ENCODE measurements at places on chromosomes 2 and 18. TPM values are rescaled to one million over a fixed set of nuclear protein-coding genes. Genes with fewer than 3 reads are reported as not detected.

RSAD2 gene
- 5.3 TPM for polyA plus RNA-seq

TSPYL6 gene
- 0.13 TPM for polyA plus RNA-seq

RIT2 gene
- polyA plus RNA-seq: 0.13 TPM

APCDD1 gene
- 74.6 TPM for polyA plus RNA-seq

WNT10A gene
- polyA plus RNA-seq: 0.45 TPM

ADRA2B gene
- polyA plus RNA-seq: 4.4 TPM

RAX gene
- polyA plus RNA-seq: not detected

NOL4 gene
- 2.8 TPM for polyA plus RNA-seq

UPP2 gene
- polyA plus RNA-seq: 11.2 TPM

PLCD4 gene
- polyA plus RNA-seq: 11.9 TPM

EMILIN1 gene
- 57.7 TPM for polyA plus RNA-seq

KDM3A gene
- polyA plus RNA-seq: 70.1 TPM

POTEJ gene
- polyA plus RNA-seq: not detected

MARCHF4 gene
- polyA plus RNA-seq: 0.08 TPM

G6PC2 gene
- polyA plus RNA-seq: 0.08 TPM

ZNF532 gene
- 112 TPM for polyA plus RNA-seq

DNA sequence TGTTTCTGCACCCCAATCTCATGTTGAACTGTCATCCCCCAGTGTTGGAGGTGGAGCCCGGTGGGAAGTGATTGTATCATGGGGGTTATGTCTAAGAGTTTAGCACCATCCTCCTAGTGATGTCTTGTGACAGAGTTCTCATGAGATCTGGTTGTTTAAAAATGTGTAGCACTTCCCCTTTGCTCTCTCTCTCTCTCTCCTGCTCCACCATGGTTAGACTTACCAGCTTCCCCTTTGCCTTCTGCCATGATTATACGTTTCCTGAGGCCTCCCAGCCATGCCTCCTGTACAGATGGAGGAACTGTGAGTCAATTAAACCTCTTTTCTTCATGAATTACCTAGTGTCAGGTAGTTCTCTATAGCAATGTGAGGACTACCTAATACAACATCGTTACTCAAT lies 396.9 kb upstream of the LRATD1 start:
- no peak for DNase-seq

DNA sequence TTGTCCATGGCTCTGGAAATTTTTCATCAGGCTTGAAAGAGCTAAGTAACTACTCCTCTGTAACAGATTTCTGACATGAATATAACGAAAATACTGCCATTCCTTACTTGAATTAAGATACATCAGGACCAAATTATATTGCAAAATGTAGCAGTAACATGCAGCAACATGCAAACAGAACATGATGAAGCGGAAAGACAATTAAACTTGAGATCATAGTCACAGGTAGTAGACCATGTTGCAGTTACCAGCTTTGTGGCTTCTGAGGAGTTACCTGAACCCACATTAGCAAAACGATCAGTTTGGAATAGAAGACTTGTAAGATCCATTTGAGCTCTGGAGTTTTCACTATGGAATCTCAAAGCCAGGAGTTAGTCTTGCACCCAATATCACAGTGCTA lies 76.2 kb downstream of the MREG start:
- DNase-seq: no peak

DNA sequence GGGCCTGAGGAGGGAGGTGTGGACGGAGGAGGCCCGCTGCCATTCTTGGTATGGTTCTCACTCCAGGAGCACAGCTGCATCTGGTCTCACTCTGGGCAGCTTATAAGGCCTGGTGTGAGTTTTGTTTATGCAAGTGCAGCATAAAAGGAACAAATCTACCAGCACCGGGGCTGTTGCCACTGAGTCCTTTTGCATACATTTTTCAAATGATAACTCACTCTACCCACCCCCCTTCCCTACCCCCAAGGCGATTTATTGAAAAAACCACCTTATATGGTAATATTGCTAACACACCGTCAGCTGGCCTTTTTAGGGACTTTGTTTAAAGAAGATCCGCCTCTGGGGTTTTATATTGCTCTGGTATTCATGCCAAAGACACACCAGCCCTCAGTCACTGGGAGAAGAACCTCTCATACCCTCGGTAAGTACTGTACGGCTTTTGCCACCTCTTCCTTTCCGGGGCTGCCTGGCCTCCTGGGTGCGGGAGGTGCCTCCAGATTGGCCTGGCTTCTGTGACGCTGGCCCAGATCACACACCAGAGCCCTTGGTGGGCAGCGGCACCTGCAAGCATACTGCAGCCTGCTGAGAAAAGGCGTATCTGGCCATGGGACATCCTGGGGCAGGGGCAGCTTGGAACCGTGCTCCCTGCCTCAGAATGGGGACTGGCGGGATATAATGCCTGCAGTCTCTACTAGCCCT lies at the start of gene ACTG2:
ACTG2 (plus strand) TSS at position 378 of the 699 bp plus-strand sequence. CDS start 8,304 bp downstream, outside the sequence.
- no peak for DNase-seq

- DNase-seq: peak; percentile 95
Observed at GRCh38 chr2:20822535-20823490, at the start of gene LDAH. Gene LDAH, minus strand, starts transcription at chr2:20823101. Its CDS starts 21,638 bp downstream, at chr2:20801463.

DNA sequence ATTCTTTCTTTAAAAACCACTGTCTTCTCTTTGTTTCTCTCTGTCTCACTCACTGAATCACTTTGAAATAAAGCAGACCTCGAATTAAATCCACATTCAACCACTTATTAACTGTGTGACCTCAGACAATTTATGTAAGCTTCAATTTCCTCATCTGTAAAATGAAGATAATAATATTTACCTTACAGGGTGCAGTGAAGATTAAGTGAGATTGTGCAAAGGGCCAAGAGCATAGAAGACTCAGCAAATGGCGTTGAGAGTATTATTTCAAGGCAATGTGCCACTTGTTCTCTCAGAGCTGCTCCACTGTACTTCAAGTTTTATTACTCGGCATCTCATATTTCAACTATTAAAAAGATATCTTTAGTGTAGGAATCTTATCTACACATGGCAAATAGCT lies 454.2 kb upstream of the HNRNPA3 start:
- DNase-seq: no peak

DNA sequence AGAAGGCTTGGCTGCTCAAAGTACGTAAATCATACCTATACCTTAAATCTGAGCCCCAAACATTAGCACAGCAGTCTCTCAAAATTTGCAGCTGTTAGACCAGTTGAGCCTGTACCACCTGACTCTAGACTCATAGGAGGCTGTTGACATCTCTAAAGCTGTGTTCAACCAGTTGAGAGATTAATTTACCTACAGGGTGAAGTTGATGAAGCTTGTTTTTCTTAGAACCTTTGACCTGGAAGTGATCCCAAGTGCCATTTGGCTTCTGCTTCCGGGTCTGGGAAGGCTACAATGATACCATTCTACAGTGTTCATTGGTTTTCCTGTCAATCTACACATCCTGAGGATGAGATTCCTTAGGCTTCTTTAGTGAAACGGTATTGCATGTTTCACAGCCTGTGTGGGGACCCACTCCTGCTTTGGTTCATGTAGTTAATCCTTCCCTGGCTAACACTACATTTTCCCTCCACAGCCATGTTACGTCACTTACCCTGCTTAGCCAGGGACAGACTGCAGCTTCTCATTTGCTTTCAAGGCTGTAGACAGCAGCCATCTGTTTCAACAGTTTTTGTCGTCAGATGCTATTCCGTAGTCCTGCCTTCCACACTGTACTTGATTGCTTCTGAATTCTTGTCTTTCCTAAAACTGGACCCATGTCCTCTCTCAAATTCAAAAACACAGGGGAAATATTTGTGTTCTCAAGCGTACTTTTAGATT lies 4.7 kb upstream of the IL1RL2 start:
- DNase-seq: no peak

GRCh38 chr2:200744201-200744602 lies 67.5 kb upstream of the BZW1 start:
- DNase-seq: no peak

DNA sequence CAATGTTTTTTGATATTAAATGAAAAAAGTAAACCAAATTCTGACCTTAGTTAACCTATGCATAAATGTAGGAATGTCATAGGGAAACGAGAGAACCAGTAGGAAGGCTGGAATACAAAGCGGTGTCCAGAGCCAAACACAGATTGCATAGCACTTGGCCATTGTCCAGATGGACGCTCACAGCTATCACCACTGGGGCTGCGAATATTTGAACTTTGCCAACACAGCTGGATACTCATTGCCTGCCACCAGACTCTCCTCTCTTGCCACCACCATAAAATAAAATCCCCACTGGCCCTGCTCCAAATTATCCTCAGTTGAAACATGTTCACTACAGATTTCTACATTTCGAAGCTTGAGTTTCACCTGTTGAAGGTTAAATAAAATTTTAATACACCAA lies 159.3 kb upstream of the GULP1 start:
- DNase-seq: no peak

GRCh38 chr2:20034218-20034617 lies 17.2 kb downstream of the LAPTM4A start:
- DNase-seq: no peak

- DNase-seq: no peak
Observed at GRCh38 chr2:54519841-54520459, 63.8 kb downstream of the SPTBN1 start.

DNA sequence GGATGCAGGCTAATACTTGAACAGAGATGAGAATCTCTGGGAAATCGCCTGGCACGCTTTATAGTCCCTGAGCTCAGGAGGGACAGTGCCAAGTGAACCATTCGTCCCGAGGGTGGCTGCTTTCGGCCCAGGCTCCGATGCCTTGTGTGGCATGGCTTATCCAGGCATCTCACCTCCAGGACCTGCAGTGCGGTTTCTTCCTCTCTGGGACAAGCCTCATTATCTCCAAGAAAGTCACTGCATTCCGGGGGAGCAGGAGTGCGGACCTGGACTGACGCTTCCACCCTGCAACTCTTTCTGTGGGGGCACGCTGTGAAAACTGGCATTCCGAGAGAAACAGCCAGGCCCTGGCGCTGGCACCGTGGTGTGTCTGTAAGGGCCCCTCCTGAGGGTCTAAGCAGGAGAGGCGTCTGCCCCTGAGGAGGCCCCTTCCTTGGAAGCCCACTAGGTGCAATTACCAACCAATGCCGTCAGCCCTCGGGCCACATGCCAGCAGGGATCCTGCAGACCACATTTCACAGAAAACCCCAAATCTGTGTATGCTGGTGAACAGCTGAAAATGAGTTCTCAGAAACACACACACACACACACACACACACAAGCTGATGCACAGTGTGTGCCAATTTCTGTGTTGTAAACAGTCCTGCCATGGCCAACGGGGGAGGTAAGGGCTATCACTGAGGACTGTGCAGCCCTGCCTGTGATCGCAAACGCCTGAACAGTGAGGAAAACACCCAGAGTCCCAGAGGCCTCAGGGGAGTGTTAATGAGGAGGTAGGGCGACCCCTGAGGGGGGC lies 351.9 kb upstream of the SALL3 start:
- DNase-seq: no peak

- DNase-seq: no peak
Observed at GRCh38 chr18:3254725-3255124, 7.1 kb downstream of the MYL12A start.

GRCh38 chr2:211329421-211329820 lies 773.0 kb downstream of the CPS1 start:
- DNase-seq: no peak

GRCh38 chr2:190466819-190467446 lies 58.8 kb downstream of the MFSD6 start:
- no peak for DNase-seq

- no peak for DNase-seq
Observed at GRCh38 chr2:219404954-219405353, 13.2 kb upstream of the DES start.

DNA sequence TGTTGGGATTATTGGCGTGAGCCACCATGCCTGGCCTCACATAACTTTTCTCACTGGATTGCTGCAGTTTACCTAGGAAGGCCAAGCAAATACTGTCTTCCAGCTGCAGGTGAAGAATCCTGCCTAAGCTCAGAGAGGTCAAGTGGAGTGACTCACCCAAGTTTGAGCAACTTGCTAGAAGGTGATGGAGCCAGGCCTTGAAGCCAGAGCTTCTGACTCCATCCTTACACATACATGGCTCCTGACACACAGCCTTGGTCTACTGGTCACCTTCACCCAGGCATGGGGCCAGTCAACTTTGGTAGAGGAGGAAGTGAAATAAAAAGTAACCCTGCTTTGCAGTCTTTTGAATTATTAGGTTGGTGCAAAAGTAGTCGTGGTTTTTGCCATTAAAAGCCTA lies 93.5 kb downstream of the VWA3B start:
- DNase-seq: no peak

GRCh38 chr18:48673853-48674721 lies 135.3 kb downstream of the CTIF start:
- no peak for DNase-seq

DNA sequence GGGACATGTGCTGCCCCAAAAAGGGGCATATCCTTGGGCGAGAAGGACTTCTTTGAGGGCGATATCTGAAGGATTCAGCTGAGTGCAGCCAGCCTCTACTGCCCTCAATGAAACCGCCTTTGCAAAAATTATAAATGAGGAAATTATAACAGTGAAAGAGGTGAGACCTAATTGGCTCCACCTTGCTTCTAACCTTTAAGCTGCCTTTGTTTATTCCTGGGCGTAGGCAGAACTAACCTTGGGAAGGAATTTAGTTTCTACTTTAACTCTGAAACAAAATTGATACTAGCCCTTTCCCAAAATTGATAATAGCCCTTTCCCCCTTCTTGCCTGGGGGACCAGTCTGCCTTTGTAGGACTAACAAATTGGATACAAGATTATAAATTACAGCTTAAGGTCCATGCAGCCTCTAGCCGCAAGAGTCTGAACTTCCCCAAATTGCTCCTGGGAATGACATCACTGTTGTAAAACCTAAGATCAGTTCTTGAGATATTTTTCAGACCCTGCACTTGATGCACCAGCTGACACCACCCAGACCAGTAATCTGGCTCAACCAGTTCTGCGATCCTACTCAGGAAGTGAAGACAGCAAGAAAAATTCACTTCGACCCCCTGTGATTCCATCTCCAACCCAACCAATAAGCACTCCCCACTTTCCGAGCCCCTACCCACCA lies 36.0 kb upstream of the ASAP2 start:
- DNase-seq: no peak

DNA sequence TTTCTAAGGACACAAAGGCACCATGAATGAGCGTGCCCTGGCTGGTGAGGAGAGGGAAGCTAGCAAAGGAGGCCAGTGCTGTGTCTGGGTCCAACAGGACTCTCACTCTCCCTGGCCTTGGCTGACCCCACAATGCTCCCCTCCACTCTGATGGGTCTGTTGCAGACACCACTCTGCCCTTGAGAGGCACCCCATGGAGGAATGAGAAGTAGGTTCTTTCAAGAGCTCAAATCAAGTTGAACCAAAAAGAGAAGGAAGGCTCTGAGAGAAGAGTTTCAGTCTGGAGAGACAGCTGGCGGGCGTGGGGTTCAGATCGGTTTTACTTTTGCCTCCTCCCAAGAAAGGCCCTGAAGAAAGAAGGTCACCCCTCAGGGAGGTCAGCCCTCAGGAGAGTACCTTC lies 18.4 kb downstream of the TMEM247 start:
- no peak for DNase-seq

DNA sequence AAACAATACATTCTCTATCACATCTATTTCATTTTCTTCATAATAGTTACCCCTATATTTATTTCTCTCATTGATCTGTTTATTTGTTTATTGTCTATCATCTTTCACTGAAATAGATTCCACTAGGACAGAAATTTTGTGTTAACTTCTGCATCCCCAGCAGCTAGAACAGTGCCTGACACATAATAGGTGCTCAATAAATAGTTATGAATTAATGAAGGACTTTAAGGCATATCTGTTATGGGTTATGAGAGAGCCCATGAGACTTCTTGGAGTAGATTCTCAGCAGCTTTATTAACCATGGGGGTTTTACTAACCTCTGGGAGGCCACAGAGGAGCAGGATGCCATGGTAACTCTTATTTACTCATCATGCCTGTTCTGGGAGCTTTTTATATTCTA lies 144.6 kb downstream of the CDC42EP3 start:
- no peak for DNase-seq

GRCh38 chr2:205235434-205235833 lies 446.9 kb upstream of the NRP2 start:
- no peak for DNase-seq
